ENCODE measurements at places on chromosomes 3 and 15.
A peak's percentile ranks its signal among the peaks of the same experiment; 100 is the strongest.

GRCh38 chr15:43127752-43128151 is 5.6 kb upstream of the TMEM62 start:
- DNase-seq = no peak

DNA sequence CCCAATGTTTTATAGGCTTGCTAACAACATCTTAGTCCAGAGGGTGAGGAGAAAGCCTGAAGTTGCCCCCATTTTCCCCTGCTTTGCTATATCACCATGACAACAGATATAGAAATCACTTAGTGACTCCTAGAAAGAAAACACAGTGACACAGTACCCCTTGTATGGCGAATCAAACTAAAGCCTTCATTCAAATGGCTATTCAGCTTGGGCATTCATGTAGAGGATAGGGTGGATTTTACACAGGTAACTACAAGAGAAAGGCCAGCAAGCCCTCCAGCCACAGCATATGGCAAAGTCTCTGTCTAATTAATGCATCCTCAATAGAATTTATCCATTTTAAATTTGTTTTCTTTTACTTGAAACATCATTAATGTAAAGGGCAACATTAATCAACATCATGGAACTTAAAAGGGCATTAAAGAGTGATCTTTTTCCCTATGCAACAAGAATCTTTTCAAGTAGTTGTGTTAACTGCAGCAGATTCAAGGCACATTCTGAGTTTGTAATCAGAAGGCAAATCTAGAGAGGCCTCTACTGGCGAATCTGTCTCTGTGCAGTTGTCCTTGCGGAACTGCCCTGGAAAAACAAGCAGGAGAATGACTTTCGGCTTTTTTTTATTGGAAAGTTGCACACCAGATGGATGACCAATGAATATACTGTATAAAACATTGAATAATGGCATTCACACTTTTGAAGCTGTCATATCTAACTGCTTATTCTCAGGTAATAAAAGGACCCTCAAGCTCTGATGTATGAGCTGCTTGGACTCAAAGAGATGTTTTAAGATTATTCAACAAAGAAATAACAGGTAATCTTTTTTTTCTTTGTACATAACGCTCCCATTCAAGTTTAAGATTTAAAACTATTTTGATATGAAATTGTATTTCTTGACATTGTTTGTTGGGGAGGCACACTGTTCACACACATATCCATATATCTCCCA is 621.7 kb upstream of the AGTR1 start:
- DNase-seq = no peak

DNA sequence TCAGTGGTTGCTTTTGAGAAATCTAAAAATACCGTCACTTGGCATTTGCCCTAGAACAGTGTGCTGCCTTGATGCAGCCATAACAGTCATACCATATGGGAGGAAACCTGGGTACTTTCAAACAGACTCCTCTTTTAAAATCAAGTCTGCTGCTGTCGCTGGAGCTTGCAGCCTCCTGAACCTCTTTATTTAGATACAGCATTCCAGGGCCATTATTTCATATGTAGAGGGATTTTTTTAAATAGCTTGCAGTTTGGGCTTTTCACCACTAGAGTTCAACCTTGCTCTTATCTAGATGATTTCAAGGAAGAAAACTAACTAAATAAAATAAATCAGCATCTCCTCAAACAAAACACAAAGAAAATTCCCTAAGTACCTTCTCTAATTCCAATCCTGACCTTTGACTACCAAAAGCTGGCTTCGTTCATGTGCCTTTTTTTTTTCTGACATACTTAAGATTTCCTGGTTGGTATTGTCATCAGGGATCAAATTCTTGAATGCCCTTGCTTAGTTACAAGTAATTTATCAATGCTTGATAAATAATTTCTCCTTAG is 111.6 kb downstream of the KBTBD8 start:
- DNase-seq = no peak

DNA sequence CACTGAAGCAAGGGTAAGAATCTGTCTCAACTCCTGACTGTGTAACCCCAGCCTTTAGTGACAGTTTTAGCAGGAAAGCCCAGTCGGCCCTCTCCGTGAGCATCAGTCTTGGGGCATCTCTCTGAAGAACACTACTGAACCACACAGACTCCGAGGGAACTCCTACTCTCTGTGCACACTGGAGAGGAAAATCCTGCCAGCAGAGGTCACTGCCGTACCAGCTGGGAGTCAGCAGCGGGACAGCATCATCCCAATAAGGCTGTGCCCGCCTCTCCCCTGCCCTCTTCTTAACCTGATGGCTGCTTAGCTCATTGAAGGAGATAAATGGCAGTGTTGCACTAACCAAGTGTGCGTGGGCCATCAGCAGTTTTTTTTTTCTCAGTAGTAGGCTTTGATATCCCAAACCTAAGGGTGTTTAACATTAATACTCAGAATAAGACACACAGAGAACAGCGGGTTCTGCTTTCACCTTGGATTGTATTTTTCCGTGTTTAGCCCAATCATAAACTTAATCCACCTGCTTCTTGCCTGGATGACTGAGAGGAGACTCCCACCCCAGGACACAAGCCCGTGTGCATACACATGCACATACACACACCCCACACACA is 26.6 kb upstream of the RASA2 start:
- peak; percentile 95 for DNase-seq

- no peak for DNase-seq
Observed at GRCh38 chr3:70754314-70754713, 441.9 kb upstream of the MDFIC2 start.

DNA sequence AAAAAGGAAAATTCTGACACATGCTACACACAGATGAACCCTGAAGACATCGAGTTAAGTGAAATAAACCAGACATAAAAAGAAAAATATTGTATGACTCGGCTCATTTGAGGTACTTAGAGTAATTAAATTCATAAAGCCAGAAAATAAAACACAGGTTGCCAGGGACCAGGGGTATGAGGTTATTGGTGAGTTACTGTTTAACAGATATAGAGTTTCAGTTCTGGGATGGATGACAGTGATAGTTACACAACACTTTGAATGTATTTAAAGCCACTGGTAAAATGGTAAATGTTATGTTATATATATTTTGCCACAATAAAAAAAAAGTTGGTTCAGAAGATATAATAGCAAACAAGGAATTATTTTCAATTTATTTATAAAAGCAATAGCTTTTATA is 436.1 kb upstream of the WNT5A start:
- no peak for DNase-seq

GRCh38 chr15:29554531-29554930 is 267.7 kb downstream of the TJP1 start:
- DNase-seq = no peak

- DNase-seq = no peak
Observed at GRCh38 chr15:68526269-68526668, 52.5 kb upstream of the CORO2B start.

GRCh38 chr3:11720917-11721411 is 77.2 kb upstream of the VGLL4 start:
- no peak for DNase-seq

GRCh38 chr3:9717563-9717962 is 13.9 kb downstream of the CPNE9 start:
- DNase-seq = no peak

- DNase-seq = peak; percentile 44
Observed at GRCh38 chr3:9500108-9501050, 53.2 kb downstream of the LHFPL4 start.

DNA sequence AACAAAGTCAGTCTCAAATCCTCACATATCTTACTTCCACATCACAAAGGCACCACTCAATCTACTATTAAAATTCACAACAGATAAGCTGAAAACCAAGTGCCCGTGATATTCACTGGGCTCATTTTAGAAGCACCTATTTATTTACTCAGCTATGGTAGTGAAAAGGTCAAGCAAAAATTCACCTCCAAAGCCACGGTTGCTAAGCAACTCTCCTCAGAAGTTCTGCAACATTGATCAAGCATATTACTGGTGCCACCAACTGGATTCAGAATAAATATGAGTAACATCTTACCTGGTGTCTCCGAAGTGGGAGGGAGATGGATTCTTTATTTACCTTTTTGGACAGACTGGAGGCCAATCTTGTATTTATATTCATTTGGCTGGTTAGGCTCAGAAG is 714.8 kb downstream of the FHIT start:
- DNase-seq = no peak

GRCh38 chr3:66208189-66208588 is 12.6 kb upstream of the SLC25A26 start:
- DNase-seq = no peak

GRCh38 chr3:62229211-62229610 is 144.1 kb downstream of the FEZF2 start:
- DNase-seq = no peak

- DNase-seq = no peak
Observed at GRCh38 chr3:44870375-44871061, 3.9 kb upstream of the TGM4 start.

DNA sequence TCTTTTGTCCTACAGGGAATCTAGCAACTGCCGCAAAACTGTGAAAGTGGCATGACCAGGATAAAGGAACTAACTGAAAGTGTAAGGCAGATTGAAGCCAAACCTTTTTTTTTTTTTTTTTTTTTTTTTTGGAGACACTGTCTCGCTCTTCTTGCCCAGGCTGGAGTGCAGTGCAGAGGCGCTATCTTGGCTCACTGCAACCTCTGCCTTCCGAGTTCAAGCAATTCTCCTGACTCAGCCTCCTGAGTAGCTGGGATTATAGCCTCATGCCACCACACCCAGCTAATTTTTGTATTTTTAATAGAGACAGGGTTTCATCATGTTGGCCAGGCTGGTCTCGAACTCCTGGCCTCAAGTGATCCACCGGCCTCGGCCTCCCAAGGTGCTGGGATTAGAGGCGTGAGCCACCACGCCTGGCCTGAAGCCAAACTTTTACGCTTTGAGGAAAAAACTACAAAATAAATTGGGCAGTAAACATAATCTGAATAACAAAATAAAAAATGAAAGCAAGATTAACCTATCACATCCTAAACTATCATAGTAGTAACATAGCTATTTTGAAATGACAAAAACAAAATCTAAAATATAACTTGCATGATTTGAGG is 9.7 kb downstream of the SLTM start:
- DNase-seq = no peak

- peak; percentile 73 for DNase-seq
Observed at GRCh38 chr3:49903451-49904424, at the start of gene MST1R. Gene MST1R (minus strand): TSS chr3:49903873. CDS start chr3:49903609, 264 bp downstream.

- no peak for DNase-seq
Observed at GRCh38 chr15:55552926-55553325, 35.2 kb downstream of the PYGO1 start.

DNA sequence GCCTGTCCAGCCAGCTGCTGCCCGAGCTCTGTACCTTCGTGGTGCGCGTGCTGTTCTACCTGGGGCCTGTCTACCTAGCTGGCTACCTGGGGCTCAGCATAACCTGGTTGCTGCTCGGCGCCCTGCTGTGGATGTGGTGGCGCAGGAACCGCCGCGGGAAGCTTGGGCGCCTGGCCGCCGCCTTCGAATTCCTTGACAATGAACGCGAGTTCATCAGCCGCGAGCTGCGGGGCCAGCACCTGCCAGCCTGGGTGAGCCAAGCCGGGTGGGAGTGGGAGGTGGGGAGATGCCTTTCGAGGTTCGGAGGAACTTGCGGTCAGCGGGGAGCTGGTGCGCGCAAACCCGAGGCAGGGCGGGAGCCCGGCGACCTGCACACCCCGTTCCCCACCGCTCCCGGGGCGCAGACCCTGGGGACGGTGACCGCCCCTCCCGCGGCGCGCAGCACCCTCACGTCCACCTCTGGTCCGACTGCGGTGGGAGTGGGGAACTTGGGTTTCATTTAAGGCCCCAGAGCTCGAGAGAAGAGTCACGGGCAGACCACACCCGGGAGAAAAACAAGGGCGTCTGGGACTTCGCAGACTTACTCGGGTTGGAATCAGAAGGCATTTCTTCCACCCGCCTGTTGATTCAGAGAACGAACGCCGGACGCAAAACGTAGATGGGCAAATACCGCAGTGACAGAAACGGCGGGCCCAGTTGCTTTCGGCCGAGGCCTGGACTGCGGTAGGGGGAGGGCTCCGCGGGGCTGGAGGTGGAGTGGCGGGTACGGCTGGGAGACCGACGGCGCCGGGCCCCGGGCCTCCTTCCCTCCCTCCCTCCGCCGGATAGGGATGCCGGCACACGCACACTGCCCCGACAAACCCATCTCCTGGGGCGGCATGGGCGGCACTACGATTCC is 708 bp downstream of the ESYT3 start:
- DNase-seq = no peak

- no peak for DNase-seq
Observed at GRCh38 chr15:83082730-83083386, 15.8 kb upstream of the BTBD1 start.

- no peak for DNase-seq
Observed at GRCh38 chr15:56732135-56732885, 999 bp downstream of the ZNF280D start.

DNA sequence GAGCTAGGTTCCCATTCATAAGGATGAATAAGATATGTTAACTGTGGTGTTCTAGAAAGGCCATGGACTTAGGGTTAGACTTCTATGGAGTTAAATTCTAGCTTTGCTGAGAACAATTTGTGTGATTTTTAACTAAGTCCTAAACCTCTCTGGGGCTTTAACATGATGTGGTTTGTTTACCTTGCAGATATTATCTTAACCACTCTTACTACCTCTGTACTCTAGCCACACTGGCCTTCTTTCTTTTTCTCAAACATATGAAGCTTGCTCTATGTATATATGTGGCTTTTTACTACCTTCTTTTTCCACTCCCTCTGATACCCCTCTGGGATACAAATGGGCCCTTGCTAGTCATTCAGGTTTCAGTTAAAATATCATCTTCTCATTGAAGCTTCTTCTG is 108.4 kb downstream of the ZNF609 start:
- DNase-seq = no peak

DNA sequence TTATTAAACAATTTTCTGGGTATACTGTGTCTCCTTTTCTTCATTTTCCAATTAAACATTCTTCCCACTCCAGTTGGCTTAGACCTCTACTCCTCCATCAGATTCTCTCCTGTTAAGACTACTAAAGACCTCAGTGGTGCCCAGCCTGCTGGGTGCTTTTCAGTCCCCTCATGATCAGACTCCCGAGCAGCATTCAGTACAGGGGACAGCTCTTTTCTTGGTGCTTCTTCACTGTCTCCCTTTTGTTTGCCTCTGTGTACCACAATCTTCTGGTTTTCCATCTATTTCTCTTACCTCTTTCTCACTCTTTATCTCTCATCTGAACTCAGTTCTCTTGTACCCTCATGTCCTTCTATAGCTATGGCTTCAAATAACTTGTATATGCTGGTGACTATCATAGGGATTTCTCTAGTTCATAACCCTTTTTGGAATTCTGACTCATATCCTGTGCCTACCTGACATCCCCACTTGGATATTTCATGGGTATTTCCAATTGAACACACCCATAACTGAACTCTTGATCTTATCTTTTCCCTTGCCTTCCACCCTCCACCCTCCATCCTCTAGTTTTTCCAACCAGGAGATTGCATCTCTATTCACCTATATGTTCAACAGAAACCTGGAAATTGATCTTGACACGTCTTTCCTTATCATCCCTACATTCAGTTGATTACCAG is 55.6 kb upstream of the ABHD10 start:
- DNase-seq = no peak

DNA sequence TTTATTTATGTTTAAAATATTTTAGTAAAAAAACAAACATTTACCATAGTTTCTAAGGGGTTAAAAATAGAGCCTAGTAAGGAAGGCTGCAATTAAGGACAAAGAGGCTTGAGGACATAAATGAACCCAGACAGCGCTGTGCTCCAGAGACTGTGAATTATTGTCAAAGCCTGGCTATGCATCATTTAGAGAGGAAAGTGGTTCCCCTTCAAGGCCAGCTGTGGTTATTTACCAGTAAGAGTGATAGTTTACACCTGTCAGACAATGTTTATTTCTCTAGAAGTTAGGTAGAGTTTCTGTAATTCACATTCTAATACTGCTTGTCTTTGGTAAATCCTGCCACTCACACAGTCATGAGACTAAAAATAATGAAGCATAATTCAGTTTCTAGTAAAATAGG is 32.4 kb upstream of the PIK3R4 start:
- no peak for DNase-seq
